Foreskin melanocyte (primary cell): ENCODE measurements at places on chromosomes 5 and 9.

DNA sequence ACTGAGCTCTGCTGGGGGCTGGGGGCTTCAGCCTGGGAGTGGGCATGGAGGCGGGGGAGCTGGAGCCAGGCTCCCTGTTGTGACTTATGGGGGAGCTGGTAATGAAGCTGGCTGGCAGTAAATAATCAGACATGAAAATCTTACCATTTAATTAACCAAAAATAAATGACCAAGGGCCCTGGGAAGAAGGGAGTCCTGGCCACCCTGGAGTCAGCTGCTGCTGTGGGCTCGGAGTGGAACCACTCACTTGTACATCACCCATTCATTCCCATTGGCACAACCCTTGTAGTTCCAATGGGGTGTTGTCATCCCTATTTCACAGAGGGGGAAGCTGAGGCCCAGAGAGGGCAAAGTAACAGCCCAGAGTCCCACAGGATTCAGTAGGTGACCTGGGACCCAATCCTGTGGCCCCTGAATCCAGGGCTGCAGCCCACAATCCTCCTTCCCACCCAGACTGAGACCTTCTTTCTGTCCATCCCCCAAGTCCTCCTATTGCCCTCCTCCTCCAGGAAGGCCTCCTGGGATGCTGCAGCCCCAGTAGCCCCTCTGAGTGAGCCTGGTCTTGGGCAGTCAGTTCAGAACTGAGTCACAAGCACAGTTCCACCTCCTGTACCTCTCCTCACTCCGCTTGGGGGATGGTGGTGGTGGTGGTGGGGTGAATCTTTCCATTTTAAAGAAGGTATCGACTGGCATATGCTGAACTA, 259.4 kb upstream of the MVB12B start:
- DNase-seq, result no peak

DNA sequence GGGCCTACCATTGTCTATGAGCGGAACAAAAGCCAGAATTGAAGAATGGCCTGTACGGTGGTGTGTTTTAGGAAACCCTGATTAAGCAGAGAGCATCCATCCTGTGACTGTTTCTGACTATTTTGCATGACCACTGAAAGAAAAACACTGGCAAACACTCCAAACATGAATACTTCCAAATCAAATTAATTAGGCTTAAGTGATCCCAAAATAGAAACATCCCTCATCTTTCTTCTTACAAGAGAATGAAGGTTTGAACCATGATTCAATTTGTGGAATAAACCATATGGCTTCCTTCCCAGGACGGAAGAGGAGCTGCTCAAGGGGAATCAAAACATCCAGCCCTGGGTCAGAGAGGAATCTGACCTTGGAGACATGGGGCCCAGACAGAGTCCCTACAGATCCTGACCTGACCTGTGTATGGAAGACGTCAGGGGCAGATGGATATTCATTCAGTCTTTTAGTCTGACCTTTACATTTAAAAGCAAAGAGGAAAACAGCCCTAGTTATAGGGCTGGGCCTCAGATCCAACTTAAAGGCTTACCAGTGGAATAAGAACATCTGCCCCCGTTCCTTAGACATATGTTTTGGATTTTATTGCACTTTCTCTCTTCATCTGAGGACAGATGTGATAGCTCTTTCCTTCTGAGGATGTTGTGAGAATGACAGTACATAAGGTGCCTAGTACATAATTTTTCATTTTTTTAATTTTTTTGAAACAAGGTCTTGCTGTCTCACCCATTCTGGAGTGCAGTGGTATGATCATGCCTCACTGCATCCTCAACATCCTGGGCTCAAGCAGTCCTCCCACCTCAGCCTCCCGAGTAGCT, 17.6 kb upstream of the RECK start:
- no peak for DNase-seq

DNA sequence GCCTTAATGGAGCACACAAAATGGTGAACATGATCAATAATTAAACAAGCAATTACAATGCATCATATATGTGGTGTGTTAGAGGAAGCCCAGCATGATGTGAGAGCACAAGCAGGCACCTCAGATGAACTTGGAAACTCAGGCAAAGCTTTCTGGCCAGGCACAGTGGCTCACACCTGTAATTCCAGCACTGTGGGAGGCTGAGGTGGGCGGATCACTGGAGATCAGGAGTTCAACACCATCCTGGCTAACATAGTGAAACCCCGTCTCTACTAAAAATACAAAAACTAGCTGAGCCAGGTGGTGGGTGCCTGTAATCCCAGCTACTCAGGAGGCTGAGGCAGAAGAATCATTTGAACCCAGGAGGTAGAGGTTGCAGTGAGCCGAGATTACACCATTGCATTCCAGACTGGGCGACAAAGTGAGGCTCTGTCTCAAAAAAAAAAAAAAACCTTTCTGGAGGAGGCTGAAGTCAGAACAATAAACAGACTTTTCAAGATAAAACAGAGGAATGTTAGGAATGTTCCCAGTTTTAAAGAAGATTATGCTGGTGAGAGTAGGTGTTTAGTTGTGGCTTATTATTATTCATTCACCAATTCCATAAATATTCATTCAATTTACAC, 159.4 kb downstream of the CEMIP2 start:
- DNase-seq, result no peak

DNA sequence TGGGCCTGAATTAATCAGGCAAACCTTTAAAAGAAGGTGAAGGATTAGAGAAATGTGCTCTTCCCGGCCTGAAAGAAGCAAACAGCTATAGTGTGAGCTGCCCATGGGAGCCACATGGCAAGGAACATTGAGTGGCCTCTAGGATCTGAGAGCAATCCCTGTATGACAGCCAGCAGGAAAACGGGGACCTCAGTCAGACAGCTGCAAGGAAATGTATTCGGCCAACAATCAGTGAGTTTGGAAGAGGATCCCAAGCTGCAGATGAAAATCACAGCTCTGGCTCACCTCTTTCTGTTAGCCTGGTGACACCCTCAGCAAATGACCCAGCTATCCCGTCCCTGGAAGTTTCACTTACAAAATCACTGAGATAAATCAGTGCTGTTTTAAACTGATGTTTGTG, 309.2 kb downstream of the SH3GL2 start:
- no peak for DNase-seq

DNA sequence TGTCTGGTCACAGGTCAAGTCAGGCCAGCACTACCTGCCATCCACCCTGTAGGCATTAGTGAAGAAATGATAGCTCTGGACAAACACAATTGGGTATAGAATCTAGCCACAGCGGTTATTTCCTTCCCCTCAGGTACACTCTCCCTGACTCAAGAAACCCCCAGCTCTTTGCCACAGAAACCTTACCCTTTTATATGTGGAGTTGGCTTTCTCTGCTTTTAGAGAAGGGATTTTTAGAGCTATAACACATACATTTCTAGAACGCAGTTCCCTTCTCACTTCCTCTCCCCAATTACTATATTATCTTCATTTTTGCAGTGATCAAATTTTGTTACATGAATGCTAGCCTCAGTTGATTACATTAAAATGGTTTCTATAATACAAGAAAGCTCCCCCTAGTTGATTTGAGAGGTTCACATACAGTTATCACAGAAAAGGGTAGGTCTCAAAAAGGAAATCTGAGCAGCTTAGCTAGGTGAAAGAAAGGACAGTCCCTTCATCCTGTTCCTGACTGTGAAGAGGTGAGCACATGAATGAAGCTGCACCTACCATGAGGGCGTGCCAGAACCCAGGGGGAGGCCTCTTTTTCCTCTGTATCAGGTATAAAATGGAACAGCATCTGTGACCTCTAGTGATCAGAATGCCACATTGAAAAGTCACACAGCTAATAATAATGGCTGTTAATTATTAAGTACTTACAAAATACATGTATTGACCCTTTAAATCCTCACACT, 425.6 kb downstream of the KIAA0825 start:
- DNase-seq, result no peak

GRCh38 chr9:18448101-18448500, 25.9 kb upstream of the ADAMTSL1 start:
- DNase-seq, result no peak

DNA sequence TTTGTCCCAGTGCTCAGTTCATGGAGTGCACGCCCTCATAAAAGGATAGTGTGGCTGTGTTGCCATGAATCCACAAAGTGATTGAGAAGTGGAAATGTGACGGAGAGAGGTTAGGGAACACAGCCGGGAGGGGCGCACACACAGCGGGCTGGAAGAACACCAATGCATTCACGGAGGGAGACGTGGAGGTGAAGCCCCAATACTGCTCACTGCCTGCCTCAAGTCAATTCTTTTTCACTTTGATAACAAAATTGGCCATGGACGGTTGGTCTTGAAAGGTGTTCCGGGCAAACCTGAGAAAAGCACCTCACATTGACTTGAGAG, 424.1 kb downstream of the MED10 start:
- DNase-seq, result no peak

- no peak for DNase-seq
These were observed 162.7 kb downstream of the SYK start for GRCh38 chr9:90964101-90965020.

- no peak for DNase-seq
These were observed 19.9 kb upstream of the KCNIP1 start for GRCh38 chr5:170483701-170484458.

GRCh38 chr9:107147134-107147533, 135.9 kb upstream of the RAD23B start:
- peak; percentile 91 for DNase-seq
